NCI-H146 (cell line): ENCODE measurements at places on chromosomes 5 and 9.
A peak's percentile ranks its signal among the peaks of the same experiment; 100 is the strongest.

GRCh38 chr5:159951834-159952233 lies 35.6 kb downstream of the ADRA1B start:
- DNase-seq = no peak

DNA sequence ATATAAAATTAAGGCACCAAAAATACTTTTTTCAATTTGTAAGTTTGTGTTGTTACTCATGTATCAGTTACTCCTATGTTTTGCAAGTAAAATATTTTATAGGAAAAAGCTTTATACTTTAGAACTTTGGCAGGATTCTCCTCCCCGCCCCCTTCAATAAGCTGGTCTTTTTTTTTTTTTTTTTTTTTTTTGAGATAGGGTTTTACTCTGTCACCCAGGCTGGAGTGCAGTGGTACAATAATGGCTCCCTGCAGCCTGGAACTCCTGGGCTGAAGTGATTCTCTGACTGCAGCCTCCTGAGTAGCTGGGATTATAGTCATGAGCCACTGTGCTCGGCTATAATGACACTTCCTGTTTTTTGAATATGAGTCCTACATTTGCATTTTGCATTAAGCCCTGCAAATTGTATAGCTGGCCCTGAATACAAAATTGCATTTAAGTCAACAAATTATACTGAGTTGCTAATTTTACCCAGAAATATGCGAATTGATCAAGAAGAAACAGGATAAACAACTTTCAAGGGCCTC lies 192.9 kb downstream of the PIK3R1 start:
- no peak for DNase-seq

GRCh38 chr5:26737348-26738265 lies 300.8 kb downstream of the CDH9 start:
- DNase-seq = peak; percentile 33

- DNase-seq = no peak
These were observed 47.8 kb downstream of the AHRR start for GRCh38 chr5:369151-369868.

DNA sequence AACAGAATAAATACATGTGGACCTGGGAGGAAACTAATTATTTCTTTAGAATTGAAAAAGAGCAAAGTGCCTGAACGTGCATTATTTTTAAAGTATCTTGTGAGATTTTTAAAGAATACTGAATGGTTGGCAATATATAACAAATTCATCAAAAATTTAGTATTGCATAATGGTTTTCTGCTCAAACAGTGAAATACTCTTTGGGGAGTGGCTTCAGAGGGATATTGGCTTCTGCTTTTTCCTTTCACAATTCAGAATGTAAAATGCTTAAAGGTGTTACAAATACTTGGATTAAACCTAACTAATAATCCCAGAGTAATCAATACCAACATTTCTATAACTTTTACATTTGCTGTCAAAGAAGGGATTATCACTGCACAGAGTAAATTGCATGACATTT lies 379.3 kb upstream of the CHD1 start:
- no peak for DNase-seq

DNA sequence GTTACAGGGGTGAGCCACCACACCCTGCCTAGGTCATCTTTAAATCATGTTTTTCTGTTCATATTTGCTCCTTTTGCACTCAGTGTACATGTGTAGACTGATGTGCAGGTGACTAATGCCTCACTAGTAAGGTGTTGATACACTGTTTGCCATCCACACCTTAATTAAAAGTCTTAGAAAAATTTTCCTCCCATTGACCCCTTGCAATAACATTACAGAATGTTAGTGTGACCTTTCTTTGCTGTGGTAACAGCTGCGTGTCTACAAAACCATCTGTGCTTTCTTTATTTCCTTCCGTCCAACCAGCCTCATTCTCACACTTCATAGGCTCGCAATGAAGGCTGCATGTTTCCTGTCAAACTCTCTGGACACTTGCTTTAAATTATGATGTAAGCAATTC lies 6.6 kb upstream of the CEMIP2 start:
- DNase-seq = no peak
